IPS DF 6.9 (cell line): ENCODE measurements at places on chromosomes 5 and 9.

- H3K27ac ChIP-seq, result no peak overlapping the region
- H3K4me3 ChIP-seq, result no peak overlapping the region
- H3K27me3 ChIP-seq, result no peaks in the 10 kb centered on the region
- no peaks in the 10 kb centered on the region for H3K4me1 ChIP-seq
- no peaks in the 10 kb centered on the region for H3K36me3 ChIP-seq
These were observed 17.5 kb upstream of the CXCL14 start for GRCh38 chr5:135596157-135596763.

DNA sequence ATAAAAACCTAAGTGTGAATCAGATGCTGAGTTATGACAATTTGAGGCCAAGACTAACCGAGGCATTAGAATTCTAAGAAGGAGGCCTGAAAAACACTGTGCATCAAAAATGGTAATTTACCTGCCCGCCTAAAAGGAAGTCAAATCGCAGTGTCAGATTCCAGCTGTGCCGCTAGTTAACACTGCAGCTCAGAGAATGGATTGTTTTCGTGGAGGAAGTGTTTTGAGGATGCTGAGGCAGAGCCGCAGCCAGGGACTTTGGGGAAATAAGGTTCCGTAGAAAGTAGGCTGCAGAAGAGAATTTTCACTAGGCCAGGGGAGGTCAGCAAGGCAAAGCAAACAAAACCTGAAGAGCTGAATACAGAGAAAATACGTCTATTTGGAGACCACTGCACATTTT, 226.4 kb upstream of the ISL1 start:
- no peak overlapping the region for H3K4me3 ChIP-seq
- no peak overlapping the region for H3K27ac ChIP-seq
- H3K27me3 ChIP-seq, result no peaks in the 10 kb centered on the region
- H3K4me1 ChIP-seq, result no peaks in the 10 kb centered on the region; the same call in 1 of the 2 replicates

DNA sequence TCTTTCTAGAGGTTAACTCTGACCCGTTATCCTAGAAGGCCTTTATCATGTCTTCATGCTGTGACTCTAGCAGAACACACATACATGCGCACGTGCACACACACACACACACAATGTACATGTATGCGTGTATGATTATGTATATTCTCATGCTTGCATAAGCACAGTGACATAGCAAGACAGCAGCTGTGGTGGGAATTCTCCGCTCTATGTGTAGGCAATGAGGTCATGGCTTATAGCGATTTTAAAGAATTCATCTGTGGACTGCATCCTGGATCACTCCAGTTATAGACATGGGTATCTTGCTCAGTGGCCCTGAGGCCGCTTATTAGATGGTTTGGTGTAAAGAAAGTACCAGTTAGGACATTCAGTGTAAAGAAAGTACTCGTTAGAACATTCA, 106.2 kb downstream of the FBXL7 start:
- no peak for DNase-seq
- H3K4me1 ChIP-seq, result peaks cover 1% of the 10 kb centered on the region; the same call in 1 of the 2 replicates
- H3K4me3 ChIP-seq, result no peak overlapping the region
- no peak overlapping the region for H3K27ac ChIP-seq

DNA sequence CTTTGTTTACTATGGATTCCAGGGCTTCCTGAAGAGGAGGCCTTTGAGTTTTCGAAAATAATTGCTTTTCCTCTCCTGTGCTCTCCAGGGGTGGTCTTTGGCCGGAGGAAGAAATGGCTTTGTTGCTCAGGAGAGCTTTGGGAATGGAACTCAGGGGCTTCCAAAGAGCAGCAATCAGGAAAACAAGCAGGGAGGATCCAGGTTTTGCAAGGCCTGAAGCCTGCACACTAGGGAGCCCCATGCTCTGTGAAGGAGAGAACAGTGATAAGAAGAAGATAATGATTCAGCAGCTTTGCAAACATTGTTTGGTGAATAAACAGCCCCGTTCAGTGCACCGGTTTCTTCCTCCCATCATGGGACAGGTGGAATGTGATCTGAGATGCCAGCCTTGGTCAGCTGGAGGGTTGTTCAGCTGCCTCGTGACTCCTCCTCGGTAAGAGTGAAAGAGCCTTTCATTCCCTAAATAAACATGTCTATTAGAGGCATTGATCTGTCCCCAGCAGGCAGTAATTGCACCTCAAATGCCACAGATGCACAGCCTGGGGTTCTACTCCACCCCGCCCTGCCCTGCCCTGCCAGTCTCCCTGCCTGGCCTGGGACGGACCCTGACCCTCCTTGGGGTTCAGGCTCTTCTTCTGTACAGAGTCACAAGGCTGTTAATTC, 11.5 kb upstream of the ALDH1B1 start:
- H3K4me3 ChIP-seq, result no peak overlapping the region
- no peaks in the 10 kb centered on the region for H3K27me3 ChIP-seq
- no peak overlapping the region for H3K27ac ChIP-seq
- 0 out of 2 replicates have a peak, but pooled peaks cover 1% of the 10 kb centered on the region for H3K4me1 ChIP-seq

DNA sequence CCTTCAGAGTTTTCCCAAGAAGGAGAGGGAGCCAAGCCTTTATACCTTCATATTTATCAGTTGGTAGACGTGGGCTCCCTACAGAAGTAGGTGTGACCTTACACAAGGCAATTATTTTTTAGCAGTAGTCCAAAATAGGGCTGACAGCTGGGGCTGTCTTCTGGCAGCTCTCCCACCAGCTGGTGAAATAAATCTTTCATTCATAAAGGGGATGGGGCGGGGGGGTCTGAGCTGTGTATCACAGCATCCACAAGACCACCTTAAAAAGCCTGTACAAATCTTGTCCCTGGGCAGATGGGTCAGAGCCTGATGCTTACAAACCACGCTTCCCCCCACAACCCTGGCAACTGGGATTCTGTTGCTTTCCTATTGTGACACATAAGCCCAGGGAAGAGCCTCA, 19.7 kb downstream of the CSF2 start:
- no peaks in the 10 kb centered on the region for H3K4me1 ChIP-seq
- no peaks in the 10 kb centered on the region for H3K27me3 ChIP-seq
- H3K36me3 ChIP-seq, result no peaks in the 10 kb centered on the region
- no peak overlapping the region for H3K27ac ChIP-seq
- no peak for DNase-seq

- DNase-seq, result no peak
- no peaks in the 10 kb centered on the region for H3K27me3 ChIP-seq
- H3K4me1 ChIP-seq, result no peaks in the 10 kb centered on the region; the same call in 1 of the 2 replicates
These were observed 1.3 kb upstream of the CARD19 start for GRCh38 chr9:93094658-93095204.

- no peaks in the 10 kb centered on the region for H3K27me3 ChIP-seq
- no peak for DNase-seq
- H3K36me3 ChIP-seq, result no peaks in the 10 kb centered on the region
These were observed 160.6 kb downstream of the OLFM1 start for GRCh38 chr9:135248111-135248510.

DNA sequence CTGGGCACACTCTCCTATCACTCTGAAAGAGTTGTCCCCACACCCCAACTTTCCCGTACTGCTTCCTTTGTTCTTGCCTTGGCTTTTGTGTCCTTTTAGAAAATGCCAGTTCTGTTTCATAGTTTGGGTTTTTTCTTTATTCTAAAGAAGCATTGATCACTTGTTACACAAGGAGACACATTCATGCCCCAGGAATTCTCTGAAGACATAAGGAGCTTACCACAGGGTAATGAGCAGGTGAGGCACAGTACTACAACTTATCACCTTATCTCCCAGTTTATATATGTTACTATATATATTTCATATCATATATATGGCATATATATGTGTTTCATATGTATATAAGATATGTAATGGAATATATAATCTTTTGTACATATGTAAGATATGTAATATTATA, 6.5 kb upstream of the SSBP2 start:
- no peak overlapping the region for H3K27ac ChIP-seq
- H3K4me3 ChIP-seq, result no peak overlapping the region
- no peaks in the 10 kb centered on the region for H3K36me3 ChIP-seq
- H3K4me1 ChIP-seq, result peaks cover 1% of the 10 kb centered on the region; the same call in 1 of the 2 replicates

GRCh38 chr5:135843571-135844337, 9.3 kb downstream of the SLC25A48 start:
- H3K4me3 ChIP-seq, result no peak overlapping the region
- no peak for DNase-seq
- H3K27me3 ChIP-seq, result no peaks in the 10 kb centered on the region
- H3K36me3 ChIP-seq, result no peaks in the 10 kb centered on the region
- no peak overlapping the region for H3K27ac ChIP-seq

- DNase-seq, result no peak
- H3K27ac ChIP-seq, result no peak overlapping the region
- no peaks in the 10 kb centered on the region for H3K36me3 ChIP-seq
These were observed 54.1 kb downstream of the PRRC1 start for GRCh38 chr5:127571314-127572131.
